Left lung (tissue), 14 donors: ENCODE measurements at places on chromosomes 13 and 19. TPM values are rescaled to one million over a fixed set of nuclear protein-coding genes. Genes with fewer than 3 reads are reported as not detected.

DNA sequence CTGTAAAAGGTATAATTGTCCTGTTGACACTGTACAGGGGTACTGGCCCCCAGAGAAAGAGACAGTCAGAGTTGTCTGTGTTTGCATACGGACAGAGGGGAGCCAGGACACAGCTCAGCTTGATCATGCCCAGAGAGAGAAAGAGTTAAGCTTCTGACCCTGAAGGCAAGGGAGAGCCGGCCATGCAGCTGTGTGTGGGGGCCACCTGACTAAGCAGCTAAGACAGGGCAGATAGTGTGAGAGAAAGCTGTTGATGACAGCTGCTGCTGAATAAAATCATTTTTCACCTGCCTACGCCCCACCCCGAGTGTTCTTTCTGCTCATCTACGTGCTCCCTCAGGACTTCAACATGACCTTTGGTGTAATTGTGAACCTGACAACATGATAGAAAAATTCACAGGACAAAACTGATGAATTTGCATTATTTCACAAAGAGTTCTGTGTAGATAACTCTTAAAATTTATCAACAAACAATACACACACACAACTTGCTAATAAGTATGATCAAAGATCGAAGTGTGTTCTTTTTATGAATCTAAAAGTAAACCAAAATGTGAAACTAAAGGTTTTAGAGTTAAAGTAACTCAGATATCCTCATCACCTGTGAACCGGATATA, 1294.3 kb upstream of the ATXN8OS start:
- no peak overlapping the region for H3K27ac ChIP-seq
- no peaks in the 10 kb centered on the region for H3K36me3 ChIP-seq
- no peak overlapping the region for H3K4me3 ChIP-seq
- no peaks in the 10 kb centered on the region for H3K4me1 ChIP-seq

DNA sequence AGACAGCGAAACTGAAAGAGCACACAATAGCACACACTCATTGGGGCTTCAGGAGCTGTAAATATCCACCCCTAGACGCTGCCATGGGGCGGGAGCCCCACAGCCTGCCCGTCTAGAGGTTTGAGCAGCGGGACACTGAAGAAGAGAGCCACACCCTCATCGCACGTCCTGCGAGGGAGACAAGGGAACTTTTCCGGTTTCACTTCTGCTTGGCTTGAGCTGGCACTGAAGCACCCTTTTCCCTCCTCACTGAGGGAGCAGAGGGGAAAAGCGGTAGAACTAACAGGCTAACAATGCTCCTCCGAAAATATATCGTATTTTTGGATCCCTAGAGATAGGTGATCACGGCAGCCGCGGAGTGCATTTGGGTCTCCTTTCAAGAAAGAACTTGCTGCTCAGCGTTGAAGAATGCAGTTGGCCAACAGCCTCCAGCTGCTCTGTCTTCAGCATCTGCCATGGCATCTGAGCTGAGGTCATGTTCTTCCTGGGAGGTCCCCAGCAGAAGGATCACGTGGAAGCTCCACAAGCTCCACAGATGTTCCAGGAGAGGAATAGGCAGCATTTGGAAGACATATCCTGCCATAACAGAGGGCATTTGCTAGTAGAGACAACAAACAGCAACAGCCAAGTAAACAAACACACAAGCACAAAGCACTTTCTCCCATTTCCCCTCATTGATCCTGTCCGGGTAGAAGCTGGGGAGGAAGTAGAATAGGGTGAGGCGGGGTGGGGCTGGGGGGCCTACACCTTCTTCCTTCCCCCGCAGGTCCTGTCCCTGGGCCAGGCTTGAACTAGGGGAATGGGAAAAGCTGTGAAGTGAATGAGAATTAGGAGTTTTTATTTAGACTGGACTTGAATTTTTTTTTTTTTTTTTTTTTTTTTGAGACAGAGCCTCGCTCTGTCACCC, 44.8 kb upstream of the ALOX5AP start:
- peaks cover 25% of the 10 kb centered on the region for H3K4me1 ChIP-seq
- no peaks in the 10 kb centered on the region for H3K27me3 ChIP-seq
- no peaks in the 10 kb centered on the region for H3K36me3 ChIP-seq
- H3K4me3 ChIP-seq: peak overlapping the region; percentile 32
- peak overlapping the region; percentile 75 for H3K27ac ChIP-seq
- peak; percentile 80 for DNase-seq

- H3K27ac ChIP-seq: no peak overlapping the region
- H3K27me3 ChIP-seq: no peaks in the 10 kb centered on the region
- H3K36me3 ChIP-seq: no peaks in the 10 kb centered on the region
- peaks cover 23% of the 10 kb centered on the region for H3K4me1 ChIP-seq
These were observed 4.5 kb upstream of the FCGRT start for GRCh38 chr19:49507803-49508494.

DNA sequence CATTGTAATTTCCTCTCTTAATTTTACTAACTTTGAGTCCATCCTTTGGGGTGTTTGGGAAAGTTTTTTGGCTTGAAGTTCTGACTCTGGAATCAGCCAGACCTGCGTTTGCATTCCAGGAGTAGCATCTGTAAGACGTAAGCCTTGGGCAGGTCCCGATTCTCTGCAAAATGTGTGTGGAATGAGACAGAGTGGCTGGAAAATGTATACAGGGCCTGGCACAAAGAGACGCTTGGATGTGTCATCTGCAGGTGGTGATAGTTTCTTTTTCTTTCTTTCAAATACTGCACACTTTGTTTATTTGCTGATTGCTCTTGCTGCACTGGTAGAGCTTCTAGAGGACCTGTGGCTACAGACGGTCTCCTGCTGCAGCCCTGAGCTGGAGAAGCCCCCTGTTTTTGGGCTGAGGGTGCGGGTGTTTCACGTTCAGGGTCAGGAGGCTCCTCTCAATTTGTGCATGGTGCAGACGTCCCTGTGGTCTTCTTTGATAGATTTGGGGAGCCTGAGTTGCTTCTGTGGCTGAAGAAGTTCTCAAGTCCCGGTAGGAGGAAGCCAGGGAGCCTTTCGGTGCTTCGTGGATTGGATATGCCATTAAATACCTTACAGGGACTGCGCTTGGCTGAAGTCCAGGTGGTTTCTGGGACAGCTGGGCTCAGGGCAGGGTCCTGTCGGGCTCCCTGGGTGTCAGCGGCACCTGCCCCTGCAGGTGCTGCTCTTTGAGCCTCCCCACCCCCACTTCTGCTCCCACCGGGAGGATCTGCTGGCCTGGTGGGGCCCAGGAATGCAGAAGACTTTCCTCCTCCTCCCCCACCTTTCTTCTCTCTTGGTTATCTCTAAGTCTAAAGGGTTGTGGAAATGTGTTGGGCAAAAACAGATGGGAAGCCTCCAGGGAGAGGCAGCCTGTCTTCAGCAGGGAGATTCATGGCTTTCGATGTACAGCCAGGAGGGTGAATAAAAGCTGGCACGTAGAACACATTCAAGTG, 44.0 kb upstream of the GAS6 start:
- H3K4me3 ChIP-seq: no peak overlapping the region
- no peaks in the 10 kb centered on the region for H3K36me3 ChIP-seq
- H3K4me1 ChIP-seq: peaks cover 2% of the 10 kb centered on the region
- H3K27ac ChIP-seq: no peak overlapping the region
- no peak for DNase-seq
- H3K27me3 ChIP-seq: peaks cover 30% of the 10 kb centered on the region

DNA sequence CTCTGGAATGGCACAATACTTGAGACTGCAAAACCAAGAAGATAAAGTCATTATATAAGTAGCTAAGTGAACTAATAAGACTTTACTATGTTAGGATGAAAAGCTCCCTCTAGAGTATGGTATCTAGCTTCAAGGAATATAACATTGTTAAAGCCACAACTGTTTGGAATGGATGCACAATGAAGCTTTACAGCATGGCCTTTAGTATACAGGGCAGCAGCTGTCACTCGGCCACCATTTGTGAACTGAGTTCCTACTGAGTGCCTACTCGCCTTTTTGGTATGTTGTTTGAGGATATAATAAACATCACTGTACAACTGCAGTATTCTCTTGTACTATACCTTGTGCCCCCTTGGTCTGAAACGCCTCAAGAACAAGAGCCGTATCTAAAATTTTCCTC, 6.8 kb downstream of the ALG5 start:
- no peak overlapping the region for H3K27ac ChIP-seq
- H3K36me3 ChIP-seq: peaks cover 3% of the 10 kb centered on the region
- no peak overlapping the region for H3K4me3 ChIP-seq
- H3K4me1 ChIP-seq: no peaks in the 10 kb centered on the region

GRCh38 chr19:3304871-3305423, 61.4 kb upstream of the NFIC start:
- no peak overlapping the region for H3K4me3 ChIP-seq
- no peaks in the 10 kb centered on the region for H3K36me3 ChIP-seq
- no peaks in the 10 kb centered on the region for H3K4me1 ChIP-seq
- H3K27ac ChIP-seq: no peak overlapping the region

- H3K4me1 ChIP-seq: no peaks in the 10 kb centered on the region
- no peaks in the 10 kb centered on the region for H3K36me3 ChIP-seq
- DNase-seq: no peak
- no peak overlapping the region for H3K4me3 ChIP-seq
- no peaks in the 10 kb centered on the region for H3K27me3 ChIP-seq
These were observed 31.4 kb downstream of the SCGB2B2 start for GRCh38 chr19:34645551-34645950.

DNA sequence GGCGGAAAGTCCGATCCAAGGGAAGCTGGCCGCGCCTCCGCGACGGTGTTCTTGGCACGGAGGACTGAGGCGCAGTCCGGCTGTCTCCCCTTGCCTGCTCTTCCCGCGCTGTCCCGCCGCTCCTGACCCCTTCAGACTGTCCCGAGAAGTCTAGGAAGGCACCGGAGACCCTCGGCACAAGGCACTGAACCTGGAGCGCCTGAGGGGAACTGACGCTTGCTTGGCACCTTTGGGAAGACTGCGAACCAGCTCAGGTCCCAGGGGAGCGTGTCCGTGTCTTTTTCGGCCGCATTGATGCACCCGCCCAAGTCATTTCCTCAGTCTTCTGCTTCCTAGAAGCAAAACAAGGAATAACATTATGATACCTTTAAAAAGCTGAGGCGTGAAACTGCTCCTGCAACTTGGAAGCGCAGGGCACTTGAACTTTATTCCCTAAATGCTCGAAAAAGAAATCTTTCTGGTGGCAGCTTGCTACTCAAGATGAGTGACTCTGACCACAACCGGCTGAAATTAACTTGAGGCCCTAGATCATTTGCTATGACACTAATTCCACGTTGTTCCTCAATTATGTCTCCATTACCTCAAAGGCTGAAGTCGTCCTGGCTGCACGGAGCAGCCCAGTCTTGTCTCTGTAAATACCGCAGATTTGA, 735 bp upstream of the FLT1 start:
- peaks cover 38% of the 10 kb centered on the region for H3K4me1 ChIP-seq
- peaks cover 82% of the 10 kb centered on the region for H3K27me3 ChIP-seq
- H3K4me3 ChIP-seq: peak overlapping the region; percentile 60
- peak overlapping the region; percentile 81 for H3K27ac ChIP-seq

Gene NCAN
- not detected for total RNA-seq

Gene SELENOV
- not detected for total RNA-seq

Gene EVI5L
- total RNA-seq: 14.2 TPM

Gene THSD8
- 9.0 TPM for total RNA-seq
